ENCODE measurements at places on chromosomes 16 and 17. TPM values are rescaled to one million over a fixed set of nuclear protein-coding genes. Genes with fewer than 3 reads are reported as not detected.

The SLC47A1 gene
- polyA plus RNA-seq, result 29.1 TPM

GRCh38 chr17:13541032-13541480, 60.7 kb downstream of the HS3ST3A1 start:
- DNase-seq, result no peak

The TMEM114 gene
- polyA plus RNA-seq, result not detected

DNA sequence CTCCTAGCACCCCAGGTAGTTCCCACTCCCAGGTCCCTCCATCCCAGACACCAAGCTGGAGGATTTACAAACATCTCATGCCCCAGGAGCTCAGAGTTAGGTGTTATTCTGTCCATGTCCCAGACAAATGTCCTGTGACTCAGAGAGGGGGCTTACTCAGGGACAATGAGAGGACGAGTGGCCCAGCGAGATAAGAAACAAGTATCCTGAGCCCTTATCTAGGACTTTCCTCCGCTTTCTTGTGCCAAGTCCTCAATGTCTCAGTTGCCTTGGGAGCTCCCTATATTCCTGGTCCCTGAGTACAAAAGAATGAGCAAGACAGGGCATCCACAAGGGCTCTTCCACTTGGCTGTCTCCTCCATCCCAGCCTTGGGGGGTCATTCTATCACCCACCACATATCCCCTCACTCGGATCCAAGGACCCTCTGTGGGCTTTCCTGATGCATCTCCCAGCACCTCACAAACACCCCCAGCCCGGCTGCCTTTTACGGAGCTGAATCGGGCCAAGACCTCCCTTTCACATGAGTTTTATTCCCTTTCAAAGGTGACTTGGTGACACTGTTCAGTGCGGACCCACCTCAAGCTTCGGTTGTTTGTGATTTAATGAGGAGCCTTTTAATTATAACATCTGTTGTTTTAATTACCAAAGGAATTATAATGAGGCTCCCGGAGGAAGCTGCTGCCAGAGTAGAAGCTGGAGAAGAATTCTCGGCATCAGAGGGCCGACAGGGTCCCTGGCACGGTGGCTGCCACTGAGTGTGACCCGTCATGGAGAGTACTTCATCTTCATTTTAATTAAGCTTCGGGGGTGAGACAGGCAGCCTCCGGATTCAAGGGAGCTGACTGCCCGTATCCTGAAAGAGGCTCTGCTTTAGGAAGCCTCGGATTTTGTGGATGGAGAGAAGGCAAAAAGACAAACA, 121.5 kb downstream of the WSCD1 start:
- no peak for DNase-seq

GRCh38 chr16:351804-352520, 561 bp downstream of the AXIN1 start:
- DNase-seq, result peak; percentile 49
